ENCODE measurements at places on chromosomes 5 and 9.
A peak's percentile ranks its signal among the peaks of the same experiment; 100 is the strongest.

DNA sequence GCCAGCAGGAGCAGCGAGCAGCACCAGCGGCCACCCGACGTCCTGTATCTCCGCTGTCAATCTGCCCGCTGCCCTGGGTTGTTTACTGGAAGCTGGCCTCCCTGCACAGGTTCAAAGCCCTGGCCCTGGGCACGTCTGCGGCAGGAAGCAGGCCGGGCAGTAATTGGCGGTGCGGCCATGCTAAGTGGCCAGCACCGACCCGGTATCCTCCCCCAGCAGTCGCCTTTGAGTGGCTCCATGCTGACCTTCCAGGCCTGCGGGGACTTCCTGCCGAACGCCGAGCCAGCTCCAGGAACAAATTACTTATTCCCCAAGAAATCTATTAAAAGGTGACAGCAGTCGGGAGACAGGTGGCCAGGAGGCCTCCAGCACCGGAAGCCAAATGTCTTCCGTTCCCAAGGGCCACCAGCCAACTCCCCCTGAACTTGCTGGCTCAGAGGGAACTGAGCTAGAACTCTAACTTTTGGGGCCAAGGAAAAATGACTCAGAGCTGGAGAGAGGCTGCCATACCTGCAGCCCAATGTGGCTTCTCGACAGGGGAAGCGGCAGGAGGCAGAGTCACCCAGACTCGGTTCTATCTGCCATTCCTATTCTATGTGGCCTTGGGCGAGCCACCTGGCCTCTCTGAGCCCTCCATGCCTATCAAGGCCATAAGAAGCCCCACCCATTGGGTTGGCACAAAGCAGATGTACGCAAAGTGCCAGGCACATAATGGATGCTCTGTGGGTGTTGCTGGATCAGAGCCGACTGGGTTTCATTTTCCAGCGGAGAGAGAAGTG is 13.7 kb upstream of the PSMB7 start:
- DNase-seq: no peak

GRCh38 chr9:72904267-72905093 is 48.4 kb downstream of the ALDH1A1 start:
- DNase-seq: no peak

DNA sequence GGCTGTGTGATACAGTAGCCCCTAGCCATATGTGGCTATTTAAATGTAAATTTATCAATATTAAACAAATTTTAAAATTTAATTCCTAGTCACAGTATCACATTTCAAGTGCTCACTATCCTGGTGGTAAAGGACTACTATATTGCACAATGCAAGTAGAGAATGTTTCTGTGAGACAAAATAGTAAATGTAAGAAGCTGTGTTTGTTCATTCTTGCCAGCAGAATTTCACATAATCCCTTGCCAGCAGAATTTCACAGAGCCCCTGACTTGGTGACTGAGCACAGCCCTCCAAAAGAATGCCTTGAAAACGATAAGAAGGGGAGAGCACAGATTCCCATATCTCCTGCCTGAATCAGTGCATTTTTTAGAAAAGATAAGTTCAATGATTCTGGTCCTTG is 75.9 kb upstream of the SELENOP start:
- no peak for DNase-seq

GRCh38 chr9:97911970-97912369 is 10.3 kb downstream of the TRMO start:
- DNase-seq: no peak

- DNase-seq: peak; percentile 0
These were observed 5.4 kb downstream of the MRPS27 start for GRCh38 chr5:72314571-72315172.

GRCh38 chr9:103410059-103410458 is 414.9 kb downstream of the CYLC2 start:
- DNase-seq: no peak
